ENCODE measurements at places on chromosomes 6 and 20.

DNA sequence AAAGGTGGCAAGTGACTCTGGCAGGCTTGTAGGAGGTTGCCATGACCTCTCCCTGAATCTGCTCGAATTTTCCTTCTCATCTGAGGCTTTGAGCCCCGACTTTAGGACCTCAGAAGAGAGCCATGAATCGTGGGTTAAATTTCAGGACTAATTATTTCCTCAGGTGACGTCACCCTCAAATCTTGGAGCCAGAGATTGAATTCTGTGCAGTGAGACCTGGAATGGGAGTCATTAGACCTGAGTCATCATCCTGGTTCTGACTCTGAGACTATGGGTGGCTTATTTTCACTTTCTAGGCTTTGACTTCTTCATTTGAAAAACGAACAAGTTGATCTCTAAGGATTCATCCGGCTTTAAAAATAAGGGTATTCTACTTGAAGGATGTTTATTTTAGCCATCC lies 48.5 kb upstream of the PDYN start:
- no peak for DNase-seq

- DNase-seq: no peak
Observed at GRCh38 chr6:27250277-27251111, 3.0 kb downstream of the PRSS16 start.

DNA sequence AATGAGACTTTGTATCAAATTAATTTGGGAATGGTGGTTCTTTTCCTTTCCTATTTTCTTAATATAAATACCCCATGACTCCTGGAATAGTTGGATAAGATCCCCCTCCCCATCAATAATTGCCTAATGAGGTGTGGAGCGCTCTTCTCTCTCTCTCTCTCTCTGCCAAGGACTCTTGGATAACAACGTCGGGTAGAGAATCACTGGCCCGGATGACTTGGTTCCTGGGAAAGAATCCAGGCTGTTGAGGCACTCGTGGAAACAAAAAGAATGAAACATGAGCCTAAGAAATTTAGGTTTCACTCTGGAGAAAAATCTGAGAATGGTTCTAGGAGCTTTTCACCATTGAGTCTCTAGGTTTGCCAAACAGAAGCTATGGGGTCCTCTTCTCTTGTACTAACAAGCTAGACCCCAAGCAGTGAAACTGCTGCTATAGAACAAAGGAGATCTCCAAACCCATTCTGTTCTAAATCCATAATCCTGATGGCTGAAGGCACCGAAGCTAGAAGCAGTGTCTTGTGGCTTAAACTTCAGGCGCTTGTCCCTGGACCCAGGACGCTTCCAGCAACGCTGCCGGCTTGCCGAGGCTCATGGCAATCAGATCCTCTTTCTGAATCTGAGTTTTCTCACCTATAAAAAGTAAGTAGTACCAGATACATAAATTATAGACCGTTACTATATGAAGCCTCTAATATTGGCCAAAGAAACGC lies 241.6 kb upstream of the BTBD3 start:
- no peak for DNase-seq

DNA sequence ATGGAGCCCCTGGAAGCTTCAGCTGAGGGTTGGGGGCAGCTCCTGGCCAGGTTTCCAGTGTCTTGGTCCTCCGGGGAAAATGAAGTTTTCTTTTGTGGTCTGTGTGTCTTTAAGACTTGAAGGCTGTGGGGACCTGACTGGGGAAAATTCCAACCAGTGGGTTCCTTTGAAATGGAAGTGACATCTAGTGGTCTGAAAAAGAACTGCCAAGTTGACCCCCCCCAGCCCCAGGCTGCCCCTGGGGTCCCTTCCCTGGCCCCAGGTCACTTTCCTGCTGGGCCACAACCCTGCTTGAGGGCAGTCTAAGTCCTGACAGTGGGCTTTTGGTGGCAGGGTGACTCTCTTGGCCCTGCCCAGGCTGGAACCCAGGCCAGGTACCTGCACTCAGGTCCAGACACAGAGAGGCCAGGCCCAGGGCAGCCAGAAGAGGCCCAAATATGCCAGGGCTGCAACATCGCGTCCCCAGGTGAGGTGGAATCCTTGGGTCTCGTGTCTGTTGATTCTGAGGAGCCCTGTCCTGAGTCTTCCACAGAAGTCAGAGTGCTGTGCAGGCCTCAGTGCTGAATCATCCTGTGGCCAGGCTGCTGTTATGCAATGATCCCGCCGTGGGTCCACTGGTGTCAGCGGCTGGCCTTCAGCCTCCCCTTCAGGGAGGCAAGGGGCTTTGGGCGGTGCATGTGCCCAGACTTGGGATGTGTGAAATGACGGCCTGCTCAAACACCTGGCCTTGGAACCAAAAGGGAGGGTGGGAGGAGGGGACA lies 68.4 kb downstream of the VEGFA start:
- no peak for DNase-seq

DNA sequence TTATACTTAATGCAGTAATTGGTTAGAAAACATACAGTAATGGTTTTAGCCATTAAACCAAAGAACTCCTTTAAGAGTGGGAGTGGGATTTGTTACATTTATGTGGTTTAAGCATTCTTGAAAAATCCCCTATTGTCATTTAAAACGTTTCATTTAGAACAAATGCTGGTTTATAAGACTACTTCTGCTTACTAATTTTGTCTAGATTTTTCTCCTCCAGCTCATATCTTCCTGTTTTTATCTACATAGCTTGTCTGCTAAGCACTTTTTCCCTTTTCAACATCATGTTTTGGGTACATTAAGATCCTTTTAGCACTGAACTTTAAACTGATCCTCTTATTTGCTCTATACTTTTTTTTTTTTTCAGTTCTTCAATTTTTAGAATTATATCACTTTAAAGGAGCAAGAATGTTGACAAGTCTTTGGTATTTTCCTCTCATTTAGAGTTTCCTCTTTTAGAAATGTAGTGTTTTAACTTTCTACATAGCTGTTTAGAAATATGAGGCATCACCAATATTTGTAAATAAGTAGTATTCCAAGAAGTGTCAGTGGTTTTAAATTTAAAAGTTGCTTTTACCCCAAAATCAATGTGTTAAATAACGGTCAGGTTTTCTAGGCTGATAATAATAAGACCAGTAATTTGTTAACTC lies 80.9 kb downstream of the SESN1 start:
- no peak for DNase-seq

DNA sequence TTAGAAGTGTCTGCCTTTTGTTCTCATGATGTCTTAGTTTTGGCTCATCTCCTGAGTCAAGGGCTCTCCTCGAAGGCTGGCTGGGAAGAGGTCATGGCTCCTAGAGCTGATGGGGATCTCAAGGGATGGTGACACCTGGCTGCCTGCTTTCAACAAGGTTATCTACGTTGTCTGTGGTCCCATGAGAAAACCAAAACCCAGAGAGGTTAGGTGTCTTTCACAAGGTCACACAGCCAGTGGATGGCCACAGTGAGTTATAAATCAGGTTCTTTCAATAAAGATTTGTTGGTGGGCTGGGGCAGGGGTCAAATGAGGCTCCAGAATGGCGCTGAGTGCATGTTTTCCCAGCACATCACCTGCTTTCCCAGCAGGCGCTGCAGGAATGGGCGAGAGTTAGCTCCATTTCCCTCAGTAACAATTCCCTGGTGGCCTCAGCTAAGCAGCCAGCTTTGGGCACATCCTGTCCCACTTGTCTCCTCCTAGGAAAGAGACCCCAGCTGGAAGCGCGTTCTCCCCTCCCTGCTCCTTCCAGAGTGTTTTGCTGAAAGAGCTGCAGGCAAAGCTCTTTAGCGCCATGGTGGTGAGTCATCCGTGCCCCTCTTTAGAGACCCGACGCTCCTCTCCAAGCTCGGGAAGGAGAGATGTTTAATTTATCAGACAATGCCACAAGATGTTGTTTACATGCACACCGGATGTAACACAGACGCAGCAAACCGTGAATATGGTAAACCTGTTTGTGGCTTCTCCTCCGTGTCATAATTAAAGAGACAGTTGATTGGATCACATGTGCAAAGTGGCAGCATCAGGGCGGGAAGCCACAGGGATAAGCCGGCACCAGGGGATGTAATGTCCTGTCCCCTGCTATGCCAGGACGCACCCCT lies 109.7 kb downstream of the LRFN2 start:
- peak; percentile 14 for DNase-seq

- no peak for DNase-seq
Observed at GRCh38 chr20:17943343-17943742, 25.3 kb downstream of the SNX5 start.

GRCh38 chr6:87912102-87912501 lies 135.5 kb upstream of the SPACA1 start:
- DNase-seq: no peak

DNA sequence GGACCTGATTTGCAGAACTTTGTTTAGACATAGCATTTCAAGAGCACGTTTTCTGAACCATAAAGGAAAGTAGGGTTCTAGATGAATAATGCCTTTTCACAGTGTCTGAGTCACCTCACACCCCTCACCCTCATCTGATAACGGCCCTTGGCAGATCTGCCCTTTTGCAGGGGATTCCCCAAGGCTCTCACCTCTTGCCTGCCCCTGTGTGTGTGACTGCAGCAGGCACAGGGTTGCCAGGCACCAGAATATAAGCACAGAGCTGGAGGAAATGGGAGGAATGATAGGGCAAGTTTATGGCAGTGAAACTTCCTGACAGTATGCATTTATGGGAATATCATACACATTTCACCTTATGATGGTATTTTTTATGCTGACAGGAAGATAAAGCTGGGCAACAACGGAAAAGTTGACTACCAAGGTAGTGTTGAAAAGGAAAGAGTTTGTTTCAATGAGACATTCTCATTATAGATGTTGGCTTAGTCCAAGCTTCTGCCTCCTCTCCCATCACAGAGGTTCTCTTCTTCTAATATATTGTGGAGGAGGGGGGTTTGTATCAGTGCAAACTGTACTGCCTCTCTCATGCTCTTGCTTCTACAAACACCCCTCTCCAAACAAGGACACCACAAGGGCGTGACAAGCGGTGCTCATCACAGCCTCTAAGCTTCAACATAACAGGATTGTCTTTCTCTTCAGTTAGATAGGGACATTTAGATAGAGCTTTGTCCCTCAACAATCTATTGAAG lies 101.5 kb upstream of the BACH2 start:
- peak; percentile 82 for DNase-seq

GRCh38 chr6:31058128-31058894 lies 48.0 kb downstream of the MUC22 start:
- DNase-seq: no peak

- no peak for DNase-seq
Observed at GRCh38 chr20:697826-698225, 22.2 kb upstream of the SCRT2 start.

GRCh38 chr6:70118670-70119069 lies 184.2 kb downstream of the COL9A1 start:
- no peak for DNase-seq

GRCh38 chr6:116370760-116371119 lies at the start of gene DSE:
Gene DSE (plus strand): TSS chr6:116370947. CDS start chr6:116399251, 28,304 bp downstream.
- peak; percentile 33 for DNase-seq

- no peak for DNase-seq
Observed at GRCh38 chr20:49478754-49479689, 3.4 kb downstream of the KCNB1 start.

Measured in activated gamma-delta T cell treated with anti-CD3 and anti-CD28 coated beads, Interleukin-2, amount 50 U/mL, for 16 hours (primary cell).